ENCODE measurements at places on chromosomes 11 and 22.

DNA sequence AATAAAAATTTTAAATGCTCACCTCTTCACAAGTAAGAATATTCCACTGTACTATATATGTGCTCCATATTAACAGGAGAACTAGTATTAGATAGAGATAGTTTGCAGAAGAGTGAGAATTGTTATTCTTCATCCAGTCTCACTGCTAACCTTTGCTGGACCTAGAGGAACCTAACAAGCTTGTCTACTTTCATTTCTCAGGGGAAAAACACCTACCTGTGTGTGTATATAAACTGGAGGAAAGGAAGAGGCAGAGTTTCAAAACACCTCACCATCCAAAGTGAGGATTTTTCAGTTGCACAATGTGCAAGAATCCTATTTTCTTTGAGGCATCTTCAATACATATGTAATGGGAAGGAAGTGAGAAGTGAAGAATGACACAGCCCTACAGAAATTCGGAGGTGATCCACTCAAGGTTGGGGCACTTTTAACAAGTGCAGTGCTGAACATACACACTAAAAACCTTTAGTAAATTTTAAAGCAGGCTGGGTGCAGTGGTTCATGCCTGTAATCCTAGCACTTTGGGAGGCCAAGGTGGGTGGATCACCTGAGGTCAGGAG lies 52.4 kb downstream of the SYTL2 start:
- no peak for DNase-seq

- no peak for DNase-seq
Observed at GRCh38 chr22:45845076-45845487, 131.9 kb downstream of the WNT7B start.

DNA sequence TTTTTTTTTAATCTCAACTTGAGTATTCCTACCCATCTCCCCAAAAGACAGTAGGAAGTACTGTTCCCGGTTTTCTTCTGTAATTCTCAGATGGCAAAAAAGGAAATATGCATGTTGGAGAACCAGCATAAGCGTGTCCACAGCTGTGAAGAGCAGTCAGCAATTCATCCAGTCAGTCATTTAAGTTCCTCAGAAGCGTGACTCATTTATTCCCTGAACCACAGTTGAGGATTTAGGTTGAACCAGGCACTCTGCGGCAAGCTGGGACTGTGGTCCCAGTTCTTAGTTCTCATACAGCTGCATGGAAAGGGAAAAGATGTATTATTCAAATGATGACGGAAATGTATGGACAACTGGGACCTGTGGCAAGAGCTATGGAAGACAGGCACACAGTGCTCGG lies 61.0 kb upstream of the MYO18B start:
- no peak for DNase-seq

GRCh38 chr22:22788460-22789037 lies 99.1 kb upstream of the IGLL5 start:
- no peak for DNase-seq

GRCh38 chr11:73356979-73357860 lies 19.0 kb upstream of the RELT start:
- no peak for DNase-seq

GRCh38 chr11:102807921-102808320 lies 10.0 kb upstream of the MMP1 start:
- DNase-seq, result no peak

- no peak for DNase-seq
Observed at GRCh38 chr22:24170188-24170587, 11.1 kb upstream of the SUSD2 start.

Data from stimulated activated CD8-positive, alpha-beta memory T cell treated with anti-CD3 and anti-CD28 coated beads, Interleukin-4, amount 100 ng/mL, for 1 hour (primary cell).